ENCODE measurements at places on chromosomes 5 and 9.

- no peak for DNase-seq
These were observed 544.6 kb upstream of the TRPC7 start for GRCh38 chr5:136909906-136910305.

- no peak for DNase-seq
These were observed 26.6 kb downstream of the NR5A1 start for GRCh38 chr9:124480621-124480981.

DNA sequence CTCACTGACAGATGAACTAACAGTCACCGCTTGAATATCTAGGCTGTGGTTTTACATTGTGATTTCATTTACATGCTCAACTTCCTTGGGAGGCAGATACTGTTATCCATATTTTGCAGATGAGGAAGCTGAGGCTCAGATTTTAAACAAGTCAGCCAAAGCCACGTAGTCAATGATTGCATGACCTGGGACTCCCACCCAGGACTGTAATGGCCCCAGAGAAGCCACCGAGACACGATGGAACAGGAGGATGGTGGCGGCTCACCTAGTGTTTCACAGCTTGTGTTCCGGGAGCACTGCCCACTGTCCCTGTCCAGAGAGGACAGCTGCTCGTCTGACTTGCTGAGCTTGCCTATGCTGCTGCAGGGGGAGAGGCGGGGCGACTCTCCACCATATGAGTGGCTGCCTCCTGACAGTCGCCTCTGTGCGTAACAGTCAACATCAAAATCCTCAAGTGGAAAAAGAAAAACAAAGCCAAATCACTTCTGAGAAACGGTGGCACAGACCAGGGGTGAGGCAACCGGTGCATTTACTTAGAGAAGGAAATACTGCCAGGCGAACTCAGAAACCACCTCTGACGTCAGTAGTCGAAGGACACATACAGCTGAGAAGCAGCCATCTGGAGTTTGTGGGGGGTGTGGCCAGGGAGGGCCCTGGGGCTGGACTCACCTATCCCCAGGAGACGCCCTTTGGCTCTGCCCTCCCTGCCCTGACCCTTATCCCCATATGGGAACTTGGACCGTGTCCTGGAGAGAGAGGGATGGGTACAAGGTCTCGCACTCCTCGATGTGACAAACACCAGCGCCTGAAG, 82.5 kb downstream of the PRRT1B start:
- DNase-seq, result no peak

DNA sequence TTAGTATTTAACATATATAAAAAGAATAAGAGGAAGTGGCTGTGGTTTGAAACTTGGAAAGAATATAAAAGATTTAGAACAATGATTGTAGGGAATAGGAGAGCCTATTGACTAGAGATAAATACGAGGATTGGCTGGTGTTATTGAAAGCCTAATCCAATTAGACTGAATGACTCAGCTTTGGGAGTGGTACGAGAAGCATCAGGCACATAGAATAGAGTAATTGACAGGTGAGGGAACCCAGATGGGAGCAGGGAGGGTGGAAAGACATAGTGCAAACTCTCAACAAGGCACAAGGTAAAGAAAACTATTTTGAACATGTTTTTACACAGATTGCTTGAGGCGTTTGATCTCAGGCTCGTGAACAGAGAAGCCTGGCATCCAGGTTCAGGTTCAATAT, 338.9 kb upstream of the KLF9 start:
- no peak for DNase-seq

- DNase-seq, result no peak
These were observed 278.4 kb upstream of the IRX1 start for GRCh38 chr5:3317051-3317795.

DNA sequence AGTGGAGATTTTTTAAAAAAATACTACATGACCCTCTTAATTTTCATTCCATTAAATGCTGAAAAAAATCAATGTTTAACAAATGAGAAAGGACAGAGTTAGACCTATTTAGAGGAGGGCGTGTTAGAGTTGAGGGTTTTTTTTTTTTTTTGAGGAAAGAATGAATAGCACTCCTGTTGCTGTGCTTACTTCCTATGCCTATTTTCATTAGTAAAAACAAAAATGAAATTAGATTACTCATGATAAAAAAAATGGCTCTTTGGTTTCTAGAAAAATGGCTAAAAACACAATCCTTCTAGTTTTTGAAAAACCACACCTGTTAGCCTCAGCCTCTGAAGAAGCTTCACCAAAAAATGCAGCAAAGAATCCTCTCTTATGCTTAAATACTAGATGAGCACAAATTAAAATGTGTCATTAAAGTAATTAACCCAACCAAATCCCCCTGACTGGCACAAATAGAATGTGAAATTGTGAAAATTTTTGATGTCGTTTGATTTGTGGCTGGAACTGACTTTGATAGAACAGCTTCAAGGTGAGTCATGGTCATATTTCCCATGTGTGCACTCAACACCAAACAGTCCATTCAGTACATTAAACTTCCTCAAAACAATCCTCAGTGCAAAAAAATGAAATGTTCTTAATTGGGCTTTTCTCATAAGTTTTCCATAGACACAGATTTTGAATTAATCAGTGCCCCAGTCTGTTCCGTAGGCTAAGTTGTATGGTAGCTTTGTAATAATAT, 98.0 kb downstream of the MACIR start:
- DNase-seq, result no peak

- no peak for DNase-seq
These were observed 17.4 kb upstream of the COL5A1 start for GRCh38 chr9:134624137-134624591.
